ENCODE measurements at places on chromosomes 6 and 20. TPM values are rescaled to one million over a fixed set of nuclear protein-coding genes. Genes with fewer than 3 reads are reported as not detected.
A peak's percentile ranks its signal among the peaks of the same experiment; 100 is the strongest.

Gene AVP
- polyA plus RNA-seq = not detected

Gene EYA2
- 0.83 TPM for polyA plus RNA-seq

DNA sequence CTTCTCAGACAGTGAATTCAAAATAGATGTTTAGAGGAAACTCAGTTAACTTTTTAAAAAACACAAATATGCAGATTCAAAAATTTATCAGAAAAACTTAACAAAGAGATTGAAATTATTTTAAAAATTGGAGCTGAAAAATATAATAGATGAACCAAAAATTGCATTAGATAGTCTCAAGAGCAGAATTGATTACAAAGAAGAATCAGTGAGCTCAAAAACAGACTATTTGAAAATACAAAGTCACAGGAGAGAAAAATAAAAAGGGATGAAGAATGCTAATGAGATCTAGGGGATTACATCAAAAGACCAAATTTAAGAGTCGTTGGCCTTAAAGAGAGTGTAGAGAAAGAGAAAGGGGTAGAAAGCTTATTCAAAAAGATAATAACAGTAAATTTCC, 700.5 kb downstream of the COL12A1 start:
- no peak for DNase-seq

- DNase-seq = peak; percentile 44
Observed at GRCh38 chr20:34112600-34113101, 608 bp upstream of the EIF2S2 start.

- DNase-seq = no peak
Observed at GRCh38 chr6:95413789-95414188, 163.5 kb upstream of the MANEA start.

DNA sequence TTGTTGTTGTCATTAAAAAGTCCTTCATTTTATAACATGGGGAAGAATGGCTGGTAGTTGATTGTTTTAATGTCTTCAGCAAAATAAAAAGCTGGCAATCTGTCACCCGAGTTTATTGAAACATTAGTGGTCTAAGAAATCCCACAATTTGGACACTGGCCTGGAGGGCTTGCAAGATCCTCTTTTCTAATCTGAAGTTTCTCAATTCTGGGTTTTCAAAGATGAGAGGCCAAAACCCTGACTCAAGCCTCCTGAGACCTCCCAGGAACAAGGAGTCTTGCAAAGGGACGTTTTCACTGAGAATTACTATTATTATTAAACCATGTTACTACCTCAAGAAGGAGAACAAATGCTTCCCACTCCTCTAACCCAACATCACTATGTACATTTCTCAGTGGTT, 19.5 kb downstream of the MAP1LC3A start:
- no peak for DNase-seq

- DNase-seq = no peak
Observed at GRCh38 chr20:56391037-56391436, 978 bp downstream of the AURKA start.

DNA sequence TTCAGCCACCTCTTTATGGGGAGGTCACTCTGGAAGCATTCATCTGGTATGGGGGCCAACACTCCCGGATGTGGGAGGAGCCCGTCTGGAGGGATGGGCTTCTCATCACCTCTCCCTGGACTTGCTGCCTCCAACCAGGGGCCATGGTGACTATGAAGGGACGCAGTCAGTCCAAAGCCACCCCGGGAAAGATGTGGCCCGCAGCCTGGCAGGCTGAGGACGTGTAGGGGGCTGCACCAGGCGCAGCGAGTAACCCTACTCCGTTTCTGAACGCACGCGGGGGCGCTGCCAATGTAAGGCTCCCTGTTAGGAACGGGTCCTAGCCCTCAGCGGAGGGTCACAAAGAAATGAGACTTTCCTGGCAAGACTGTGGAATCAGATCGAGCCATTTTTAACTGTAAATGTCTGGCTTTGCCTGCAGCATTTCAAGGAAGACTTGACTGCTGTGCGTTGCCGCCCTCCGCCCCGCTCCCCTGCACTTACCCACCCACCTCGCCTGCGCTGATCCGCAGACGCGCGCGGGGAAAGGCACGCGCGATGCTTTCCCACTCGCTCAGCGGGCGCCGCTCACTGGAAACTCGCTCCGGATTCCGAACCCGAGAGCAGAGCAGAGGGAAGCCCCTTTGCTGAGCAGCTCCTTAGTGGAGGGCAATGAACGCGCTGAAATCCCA, 55.1 kb downstream of the IL20RA start:
- DNase-seq = no peak

DNA sequence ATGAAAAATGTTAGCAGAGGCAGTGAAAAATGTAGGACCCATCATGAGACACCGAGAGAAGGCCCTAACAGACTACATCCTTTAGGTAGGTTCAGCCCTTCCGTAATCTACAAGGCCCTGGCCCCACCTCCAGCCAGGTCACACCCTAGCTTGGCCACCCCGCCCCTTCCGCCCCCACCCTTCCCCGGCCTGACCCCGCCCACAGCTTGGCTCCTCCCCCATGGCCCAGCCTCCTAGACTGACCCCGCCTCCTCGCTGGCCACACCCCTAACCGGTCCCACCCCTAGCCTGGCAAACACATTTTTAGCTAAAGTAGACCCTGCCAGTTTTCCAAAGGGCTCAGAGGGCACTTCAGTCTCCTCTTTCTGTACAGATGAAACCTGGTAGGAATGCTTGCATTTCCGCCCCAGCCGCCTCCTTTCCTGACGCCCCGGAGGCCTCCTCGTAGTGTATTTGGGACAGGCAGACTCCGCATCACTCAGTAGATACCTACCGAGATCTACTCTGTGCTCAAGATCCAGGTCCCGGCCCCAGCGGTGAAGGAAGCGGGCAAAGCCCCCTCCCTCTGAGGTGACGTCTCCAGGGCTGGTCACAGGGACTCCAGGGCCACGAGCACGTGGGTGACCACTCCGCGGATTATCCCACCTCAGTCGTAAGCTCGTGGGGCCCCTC, 443.5 kb downstream of the PREX1 start:
- no peak for DNase-seq

GRCh38 chr6:85482905-85483700, 33.2 kb downstream of the NT5E start:
- peak; percentile 20 for DNase-seq
